ENCODE measurements at places on chromosomes 1 and 21.
A peak's percentile ranks its signal among the peaks of the same experiment; 100 is the strongest.

DNA sequence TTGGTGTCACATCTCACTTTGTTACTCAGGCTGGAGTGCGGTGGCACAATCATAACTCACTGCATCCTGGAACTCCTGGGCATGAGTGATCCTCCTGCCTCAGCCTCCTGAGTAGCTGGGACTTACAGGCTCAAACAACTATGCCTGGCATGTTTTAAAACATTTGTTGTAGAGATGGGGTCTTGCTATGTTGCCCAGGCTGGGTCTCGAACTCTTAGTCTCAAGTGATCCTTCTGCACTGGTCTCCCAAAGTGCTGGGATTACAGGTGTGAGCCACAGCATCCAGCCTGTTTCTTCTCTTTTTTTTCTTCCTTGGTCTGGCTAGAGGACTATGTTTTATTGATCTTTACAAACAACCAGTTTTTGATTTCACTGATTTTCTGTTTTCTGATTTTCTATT is 64.6 kb downstream of the LHX4 start:
- no peak for DNase-seq

DNA sequence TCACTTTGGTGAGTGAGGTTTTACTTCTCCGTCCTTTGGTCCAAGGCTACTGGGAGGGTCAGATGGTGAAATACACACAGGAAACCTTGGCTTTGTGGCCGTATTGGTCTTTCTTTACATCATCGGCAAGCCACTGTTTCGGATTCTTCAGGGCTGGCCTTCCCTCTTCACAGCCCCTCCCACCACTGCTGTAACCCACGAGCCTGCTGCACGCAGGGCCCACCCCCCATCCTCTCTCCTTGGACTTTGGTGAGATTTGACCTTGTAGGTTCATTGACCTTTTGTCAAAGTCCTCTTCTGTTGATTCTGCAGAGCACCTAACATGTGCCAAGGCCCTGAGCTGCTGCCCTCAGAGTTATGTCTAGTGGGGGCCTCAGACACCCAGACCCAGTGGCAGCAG is 328.6 kb downstream of the CAMTA1 start:
- no peak for DNase-seq

- no peak for DNase-seq
Observed at GRCh38 chr1:65255656-65256050, 53.7 kb upstream of the DNAJC6 start.

GRCh38 chr1:53508991-53509666 is 49.9 kb downstream of the DMRTB1 start:
- no peak for DNase-seq

- DNase-seq = peak; percentile 62
Observed at GRCh38 chr1:27403065-27403726, 10.8 kb downstream of the GPR3 start.

- no peak for DNase-seq
Observed at GRCh38 chr1:204013052-204013451, 59.9 kb upstream of the SOX13 start.

DNA sequence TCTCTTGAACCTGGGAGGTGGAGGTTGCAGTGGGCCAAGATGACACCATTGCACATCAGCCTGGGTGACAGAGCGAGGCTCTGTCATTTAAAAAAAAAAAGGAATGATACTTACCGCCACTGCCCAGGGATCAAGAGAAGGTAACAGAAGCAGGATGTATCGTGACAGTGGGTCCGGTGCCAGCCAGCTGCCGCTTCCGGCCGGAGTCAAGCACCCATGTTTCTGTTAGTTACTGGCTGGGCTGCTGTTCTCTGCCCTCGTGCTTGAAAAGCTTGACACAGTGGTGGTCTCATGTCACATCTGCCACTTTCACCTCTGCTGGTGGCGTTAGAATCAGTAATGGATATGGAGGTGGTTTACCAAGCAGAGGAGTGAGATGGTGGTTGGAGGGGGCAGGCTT is 21.0 kb downstream of the IFNGR2 start:
- no peak for DNase-seq

DNA sequence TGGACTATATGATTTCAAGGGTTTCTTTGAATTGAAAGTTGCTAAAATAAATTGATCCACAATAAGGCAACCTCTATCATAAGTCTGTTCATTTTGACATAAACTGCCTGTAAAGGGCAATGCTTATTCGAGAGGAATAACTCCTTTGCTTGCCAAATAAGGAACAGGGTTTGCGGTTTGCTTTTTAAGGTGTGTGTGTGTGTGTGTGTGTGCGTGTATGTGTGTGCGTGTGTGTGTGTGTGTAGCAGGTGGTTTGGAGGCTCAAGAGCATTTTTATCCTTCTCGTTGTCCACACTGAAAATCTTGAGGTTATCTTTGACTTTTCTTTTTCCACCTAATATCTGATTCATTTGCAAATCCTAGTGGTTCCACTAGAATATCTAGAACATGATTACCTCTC is 13.1 kb upstream of the NGF start:
- DNase-seq = no peak

- DNase-seq = no peak
Observed at GRCh38 chr1:223320959-223321358, 43.0 kb downstream of the SUSD4 start.

GRCh38 chr1:22114083-22115012 is 28.5 kb downstream of the WNT4 start:
- DNase-seq = no peak

DNA sequence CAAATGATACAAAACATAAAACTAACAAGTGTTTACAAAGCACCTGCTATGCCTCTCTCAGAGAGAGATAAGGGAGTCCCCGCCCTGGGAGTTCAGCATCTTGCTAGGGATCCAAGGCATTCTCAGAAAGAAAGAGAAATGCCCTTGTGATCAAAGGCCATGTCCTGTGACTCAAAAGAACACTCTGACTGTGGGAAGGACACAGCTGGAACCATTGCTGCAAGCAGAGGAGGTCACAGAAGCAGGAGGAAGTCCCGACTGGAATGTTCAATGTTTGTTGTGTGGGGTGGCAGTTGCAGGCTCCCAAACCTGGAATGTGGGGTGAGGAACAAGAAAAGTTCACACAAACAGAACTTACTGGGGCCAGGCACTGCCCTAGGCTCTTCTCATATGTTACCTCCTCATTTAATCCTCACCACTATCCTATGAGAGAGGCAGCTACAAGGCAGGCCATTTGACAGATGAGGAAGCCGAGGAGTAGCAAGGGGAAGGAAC is 93.0 kb upstream of the GRIK3 start:
- no peak for DNase-seq

- DNase-seq = no peak
Observed at GRCh38 chr1:227774821-227775661, 39.8 kb downstream of the SNAP47 start.

GRCh38 chr1:24694380-24694843 is 50.8 kb upstream of the CLIC4 start:
- DNase-seq = no peak

- DNase-seq = no peak
Observed at GRCh38 chr1:175911138-175911537, 167.7 kb upstream of the TNR start.

- no peak for DNase-seq
Observed at GRCh38 chr1:2347409-2347785, 44.0 kb downstream of the MORN1 start.

DNA sequence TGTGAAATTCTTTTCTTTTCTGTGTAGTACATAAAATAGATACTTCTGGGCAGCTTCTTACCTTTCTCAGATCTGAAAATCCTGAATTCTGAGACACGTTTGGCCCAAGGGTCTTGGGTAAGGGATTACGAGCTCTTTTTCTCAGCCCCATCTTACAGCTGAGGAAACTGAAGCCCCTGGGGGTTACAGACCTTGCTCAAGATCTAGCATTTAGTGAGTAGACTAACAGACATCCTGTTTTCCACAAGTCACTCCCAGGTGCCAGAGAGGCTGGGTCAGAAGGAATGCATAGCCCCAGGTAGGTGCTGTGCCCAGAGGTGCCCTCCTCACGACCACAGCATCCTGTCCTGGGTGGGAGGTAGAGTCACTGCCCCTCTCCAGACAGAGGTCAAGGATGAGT is 13.2 kb upstream of the CREG1 start:
- DNase-seq = no peak

DNA sequence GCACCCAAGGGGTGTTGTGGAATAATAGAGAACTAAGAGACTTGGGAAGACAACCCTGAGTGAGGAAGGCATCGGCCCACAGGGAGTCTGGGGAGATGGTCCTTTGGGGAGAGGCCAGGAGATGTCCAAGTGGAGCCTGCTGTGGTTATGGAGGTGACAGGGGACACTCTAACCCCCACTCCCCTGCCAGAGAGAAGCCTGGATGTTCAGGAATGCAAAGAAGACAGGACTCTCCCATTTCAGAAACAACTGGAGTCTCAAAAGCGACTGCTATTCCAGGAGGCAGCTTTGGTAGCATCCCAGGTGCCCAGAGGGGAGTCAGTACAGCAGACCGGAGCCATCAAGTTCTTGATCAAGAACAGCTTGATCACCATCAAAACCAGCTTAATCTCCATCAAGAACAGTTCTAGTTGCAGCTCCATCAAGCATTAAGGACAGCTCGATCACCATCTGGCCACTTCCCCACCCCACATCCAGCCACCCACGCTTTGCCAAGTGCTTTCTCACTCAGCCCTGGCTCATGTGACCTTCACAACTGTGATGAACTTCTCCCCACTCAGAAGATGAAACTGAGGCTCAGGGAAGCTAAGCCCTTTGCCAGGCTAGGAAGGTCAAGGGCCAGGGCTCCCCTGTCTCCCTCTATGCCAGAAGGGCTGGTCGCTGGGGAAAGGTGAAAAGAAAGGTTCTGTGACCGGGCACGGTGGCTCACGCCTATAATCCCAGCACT is 743 bp downstream of the CD52 start:
- DNase-seq = no peak

- no peak for DNase-seq
Observed at GRCh38 chr1:24752305-24752704, 7.1 kb downstream of the CLIC4 start.

GRCh38 chr1:41918450-41919043 is at the start of gene HIVEP3:
HIVEP3 (minus strand) TSS chr1:41918922.
- DNase-seq = no peak

GRCh38 chr1:195769461-195769860 is 838.8 kb downstream of the KCNT2 start:
- DNase-seq = no peak

DNA sequence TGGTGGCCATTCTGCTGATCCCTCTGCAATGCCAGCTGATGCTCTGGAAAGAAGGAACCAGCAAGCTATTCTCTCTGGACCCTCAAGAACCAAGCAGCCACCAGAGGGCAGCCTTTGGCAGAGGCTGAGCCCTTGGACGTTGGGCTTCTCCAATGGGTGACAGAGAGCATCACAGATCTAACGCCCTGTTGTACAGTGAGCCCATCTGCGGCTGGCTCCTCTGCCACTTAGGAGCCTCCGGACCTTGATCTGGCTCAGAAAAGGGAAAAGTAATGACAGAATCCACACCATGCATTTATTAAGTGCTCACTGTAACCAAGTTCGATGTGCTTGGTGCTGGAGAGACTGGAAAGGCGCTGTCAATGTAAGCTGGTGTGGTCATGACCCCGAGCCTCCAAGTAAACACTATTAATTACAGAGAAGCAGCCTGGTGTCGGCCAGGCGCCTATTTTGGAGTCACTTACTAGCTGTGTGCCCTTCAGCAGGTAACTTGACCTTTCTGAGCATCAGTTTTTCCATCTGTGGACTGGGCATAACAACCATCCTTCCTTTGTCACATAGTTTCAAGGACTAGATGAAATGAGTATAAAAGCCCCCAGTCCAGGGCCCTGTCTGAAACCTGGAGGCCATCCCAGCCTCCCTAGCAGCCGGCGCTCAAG is 34.9 kb downstream of the ECE1 start:
- DNase-seq = peak; percentile 74

DNA sequence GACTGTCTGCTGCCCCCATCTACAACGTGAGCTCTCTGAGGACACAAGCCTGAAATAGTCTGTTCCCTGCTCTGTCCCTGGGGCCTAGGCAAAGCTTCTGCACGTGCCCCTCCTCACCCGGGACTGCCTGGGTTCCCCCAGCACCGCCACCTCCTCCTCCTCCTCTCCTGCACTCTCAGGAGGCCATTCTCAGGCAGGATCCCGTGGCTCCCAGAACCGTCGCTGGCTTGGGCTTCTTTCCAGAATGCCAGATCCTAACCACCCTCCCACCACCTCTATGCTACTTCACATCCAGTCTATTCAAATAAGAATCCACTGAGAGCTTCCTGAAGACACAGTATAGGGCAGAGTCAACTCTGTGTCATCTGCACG is 11.2 kb downstream of the NPHP4 start:
- no peak for DNase-seq

DNA sequence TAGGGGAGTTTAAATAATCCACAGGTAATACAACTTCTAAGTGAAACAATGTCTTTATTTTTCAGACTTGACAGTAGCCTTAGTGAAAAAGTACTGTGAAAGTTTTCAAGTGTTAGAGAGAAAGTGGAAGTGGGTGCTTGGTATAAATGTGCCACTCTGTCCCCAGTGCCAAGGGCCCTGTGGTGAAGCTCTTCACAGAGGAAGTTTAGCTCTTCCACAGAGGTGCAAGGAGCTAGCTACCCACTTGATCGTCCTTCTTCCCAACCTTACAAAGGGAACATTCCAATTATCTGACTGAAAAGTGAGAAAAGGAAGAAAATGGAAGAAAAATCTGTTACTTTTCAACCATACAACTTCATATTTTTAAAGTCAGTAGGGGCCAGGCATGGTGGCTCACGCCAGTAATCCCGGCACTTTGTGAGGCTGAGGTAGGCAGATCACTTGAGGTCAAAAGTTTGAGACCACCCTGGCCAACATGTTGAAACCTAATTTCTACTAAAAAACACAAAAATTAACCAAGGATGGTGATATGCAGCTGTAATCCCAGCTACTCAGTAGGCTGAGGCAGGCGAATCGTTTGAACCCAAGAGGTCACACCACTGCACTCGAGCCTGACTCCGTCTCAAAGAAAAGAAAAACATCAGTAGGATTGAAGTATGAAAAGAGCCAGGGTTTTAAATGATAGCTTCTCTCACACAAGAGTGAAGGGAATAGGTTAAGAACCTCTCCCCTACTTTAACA is 41.0 kb upstream of the PTPRC start:
- DNase-seq = no peak

DNA sequence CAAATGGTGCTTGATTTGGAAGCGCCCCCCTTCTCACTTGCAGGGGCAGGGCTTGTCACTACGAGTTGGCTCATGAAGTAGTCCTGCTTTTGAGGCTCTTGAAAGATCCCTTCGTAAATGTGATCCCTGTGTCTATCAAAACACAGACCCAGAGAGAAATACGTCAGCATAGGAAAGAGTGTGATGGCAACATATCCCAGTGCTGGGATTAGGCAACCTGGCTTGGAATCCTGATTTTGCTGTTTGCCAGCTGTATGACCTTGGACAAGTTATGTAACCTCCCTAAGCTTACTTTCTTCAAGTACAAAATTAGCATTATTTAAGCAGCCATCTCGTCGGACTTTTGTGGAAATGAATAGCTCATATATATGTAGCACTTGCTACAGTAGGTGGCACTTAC is 228.4 kb downstream of the ATG4C start:
- DNase-seq = no peak

- no peak for DNase-seq
Observed at GRCh38 chr1:110216844-110217444, 6.8 kb downstream of the KCNC4 start.

DNA sequence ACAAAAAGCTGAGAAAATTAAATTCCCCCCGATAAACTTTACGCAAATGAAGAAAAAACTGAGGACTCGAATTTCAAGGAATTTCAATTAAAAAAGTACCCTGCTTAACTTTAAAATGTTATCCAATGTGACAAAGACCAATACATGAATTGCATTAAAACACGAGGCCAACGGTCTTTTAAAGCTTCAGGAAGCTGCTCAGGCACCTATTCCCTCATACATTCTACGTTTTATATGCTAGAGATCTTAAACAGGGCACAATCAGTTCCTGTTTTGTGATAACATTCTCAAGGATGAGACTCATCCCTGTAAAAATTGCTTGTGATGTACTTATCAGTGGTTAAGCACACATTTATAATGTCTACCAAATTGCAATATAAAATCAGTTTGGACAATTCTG is 3.0 kb downstream of the YOD1 start:
- DNase-seq = no peak

Data from thoracic aorta (tissue), 2 donors.